ENCODE measurements at places on chromosomes 4 and X.
A peak's percentile ranks its signal among the peaks of the same experiment; 100 is the strongest.

DNA sequence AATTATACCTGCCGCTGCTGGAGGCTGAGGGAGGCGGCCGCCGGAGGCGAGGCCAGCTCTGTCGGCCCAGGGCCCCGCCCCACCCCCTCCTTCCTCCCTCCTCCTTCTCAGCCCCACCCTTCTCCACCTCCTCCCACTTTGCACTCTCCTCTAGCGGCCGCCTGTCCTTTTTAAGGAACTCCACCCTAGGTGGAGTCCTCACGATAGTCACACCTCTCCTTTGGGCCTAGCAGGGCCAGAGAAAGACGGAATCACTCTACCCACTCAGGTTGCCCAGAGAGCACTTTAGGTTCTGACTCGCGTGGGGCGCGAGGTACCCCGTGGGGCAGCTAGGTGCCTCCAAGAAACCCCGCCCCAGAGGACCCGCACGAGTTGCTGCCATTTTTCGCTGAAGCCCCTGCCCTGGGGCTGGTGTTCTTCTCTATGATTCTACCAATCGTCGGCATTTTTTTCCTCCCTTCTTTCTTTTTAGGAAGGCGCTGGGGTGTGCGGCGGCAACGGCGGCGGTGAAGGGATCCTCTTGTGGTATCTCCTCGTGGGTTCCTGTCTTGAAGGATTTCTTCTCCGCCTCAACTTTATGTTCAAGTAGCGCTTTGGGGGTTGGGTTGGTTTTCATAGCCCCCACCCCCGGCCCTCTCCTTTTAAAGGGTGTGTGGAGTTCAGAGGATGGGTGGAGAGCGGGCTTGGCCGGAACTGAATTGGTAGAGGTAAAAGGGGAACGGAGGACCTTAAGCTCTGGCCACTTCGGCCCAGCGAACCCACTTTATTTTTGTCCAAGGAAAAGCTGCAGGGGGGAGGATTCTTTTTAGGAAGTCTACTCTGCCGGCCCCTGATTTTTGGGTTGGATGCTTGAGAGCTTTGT lies at the start of gene KLF8:
TSS of gene KLF8 (plus strand) at position 136 of the 862 bp plus-strand sequence. CDS start 979 bp downstream, outside the sequence.
- peak; percentile 2 for DNase-seq

DNA sequence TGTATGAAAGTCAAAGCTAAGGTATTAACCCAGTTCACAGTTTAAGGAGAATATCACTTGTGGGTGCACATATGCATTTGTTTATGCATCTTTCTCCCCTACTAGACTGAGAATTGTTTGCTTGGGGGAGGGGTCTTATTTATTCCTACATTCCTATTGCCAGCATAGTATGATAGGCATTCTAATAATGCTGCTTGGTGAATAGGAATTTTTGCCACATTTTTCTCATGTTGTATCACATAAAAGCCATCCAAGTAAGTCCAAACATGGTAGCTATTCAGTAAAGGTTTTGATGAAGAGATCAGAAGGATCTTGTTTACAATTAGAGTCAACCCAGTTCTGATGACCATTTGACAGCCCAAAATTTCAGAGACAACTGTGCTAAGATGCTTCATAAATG lies 48.6 kb downstream of the ASB9 start:
- peak; percentile 50 for DNase-seq

DNA sequence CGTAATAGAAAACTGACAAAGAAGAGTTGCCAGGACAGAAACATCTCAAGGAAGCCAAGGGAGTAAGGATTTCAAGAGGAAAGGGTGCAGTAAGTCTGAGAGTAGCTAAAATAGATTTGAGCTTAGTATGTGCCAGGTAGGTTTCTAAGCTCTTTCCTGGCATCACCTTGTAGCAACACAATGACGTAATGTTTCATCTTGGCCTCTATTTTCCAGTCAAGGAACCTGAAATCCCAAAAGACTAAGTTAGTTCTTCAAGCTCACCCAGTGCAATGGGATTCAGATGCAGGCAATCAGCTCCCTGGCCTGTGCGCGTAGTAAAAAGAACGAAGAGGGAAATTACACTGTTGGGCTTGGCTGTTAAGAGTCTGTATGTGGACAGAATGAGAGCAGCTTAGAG lies 586.5 kb upstream of the TENM3 start:
- no peak for DNase-seq

DNA sequence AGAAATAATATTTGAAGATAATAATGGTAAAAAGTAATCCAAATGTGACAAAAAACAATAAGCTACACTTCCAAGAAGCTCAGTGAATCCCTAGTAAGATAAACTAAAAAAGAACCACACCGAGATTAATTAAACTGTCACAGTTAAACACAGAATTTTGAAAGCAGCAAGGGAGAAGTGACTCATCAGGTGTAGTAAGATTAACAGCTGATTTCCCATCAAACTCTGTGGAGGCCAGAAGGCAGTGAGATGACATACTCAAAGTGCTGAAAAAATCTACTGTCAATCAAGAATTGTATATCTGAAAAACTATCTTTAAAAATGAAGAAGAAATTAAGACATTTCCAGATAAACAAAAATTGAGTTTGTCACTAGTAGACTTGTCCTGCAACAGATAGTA lies 35.3 kb downstream of the STK32B start:
- no peak for DNase-seq

GRCh38 chr4:89136525-89136924 lies 25.2 kb downstream of the TIGD2 start:
- DNase-seq, result no peak

- peak; percentile 28 for DNase-seq
Observed at GRCh38 chr4:32847461-32847860, 2127.3 kb downstream of the PCDH7 start.

DNA sequence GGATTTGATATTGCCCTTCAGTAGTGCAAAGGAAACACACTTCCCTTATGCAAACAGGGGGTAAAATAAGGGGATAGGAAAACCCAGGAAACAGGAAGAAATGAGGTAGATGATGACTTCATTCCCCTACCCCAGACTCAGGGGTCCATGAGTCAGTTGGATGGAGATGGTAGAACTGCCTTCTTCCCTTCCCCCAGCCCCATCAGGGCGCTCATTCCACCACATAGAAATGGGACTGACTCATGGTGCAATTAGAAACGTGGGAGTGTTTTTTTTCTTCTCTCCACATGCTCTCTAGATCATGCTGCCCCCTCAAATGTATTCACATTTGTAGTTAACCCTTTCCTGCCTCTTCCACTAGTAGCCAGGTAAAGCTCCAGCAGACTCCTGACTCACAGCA lies 23.1 kb upstream of the ARMCX2 start:
- DNase-seq, result peak; percentile 56

- DNase-seq, result no peak
Observed at GRCh38 chr4:79163981-79164490, 161.8 kb downstream of the NAA11 start.

DNA sequence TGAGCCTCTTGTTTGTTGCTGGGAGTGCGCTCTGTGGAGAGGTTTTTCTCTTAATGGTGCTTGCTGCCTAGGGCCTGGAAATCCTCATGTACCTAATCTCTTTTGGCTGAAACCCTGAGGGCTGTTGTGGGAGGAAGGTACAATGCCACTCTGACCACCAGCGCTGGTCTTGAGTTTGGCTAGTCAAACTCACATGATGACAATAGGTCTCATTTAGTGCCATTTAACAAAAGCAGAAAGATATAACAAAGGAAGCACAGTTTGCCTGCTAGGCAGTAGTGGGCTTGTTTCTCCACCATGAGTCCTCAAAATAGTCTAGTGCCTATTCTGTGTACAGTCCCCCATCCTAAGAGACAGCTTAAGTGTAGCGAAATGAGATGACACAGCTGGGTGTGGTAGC lies 111.3 kb downstream of the TSPAN7 start:
- DNase-seq, result no peak

GRCh38 chr4:125321709-125322365 lies 7.1 kb downstream of the FAT4 start:
- no peak for DNase-seq

- no peak for DNase-seq
Observed at GRCh38 chr4:18751083-18751482, 729.5 kb upstream of the LCORL start.

DNA sequence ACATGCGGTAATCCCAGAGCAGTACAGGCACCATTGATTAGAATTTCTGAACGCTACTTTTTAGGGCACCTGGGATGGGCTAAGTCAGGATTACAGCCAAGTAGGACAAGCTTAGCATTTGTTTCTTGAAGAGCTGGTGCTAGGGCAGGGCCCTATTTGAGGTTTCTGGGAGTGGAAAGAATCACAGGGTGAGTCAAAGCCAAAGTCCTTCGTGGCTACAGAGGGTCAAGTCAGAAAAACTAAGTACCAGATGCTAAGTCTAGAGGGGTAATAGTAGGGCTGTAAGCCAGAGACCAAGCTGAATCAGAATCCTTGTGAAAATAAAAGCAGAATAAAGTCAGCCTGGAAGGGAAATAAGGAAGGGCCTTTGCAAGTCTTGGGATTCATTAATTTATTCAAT lies 448.6 kb downstream of the ZIC3 start:
- DNase-seq, result peak; percentile 3

- no peak for DNase-seq
Observed at GRCh38 chrX:135431886-135432285, 10.1 kb downstream of the SMIM10L2A start.

DNA sequence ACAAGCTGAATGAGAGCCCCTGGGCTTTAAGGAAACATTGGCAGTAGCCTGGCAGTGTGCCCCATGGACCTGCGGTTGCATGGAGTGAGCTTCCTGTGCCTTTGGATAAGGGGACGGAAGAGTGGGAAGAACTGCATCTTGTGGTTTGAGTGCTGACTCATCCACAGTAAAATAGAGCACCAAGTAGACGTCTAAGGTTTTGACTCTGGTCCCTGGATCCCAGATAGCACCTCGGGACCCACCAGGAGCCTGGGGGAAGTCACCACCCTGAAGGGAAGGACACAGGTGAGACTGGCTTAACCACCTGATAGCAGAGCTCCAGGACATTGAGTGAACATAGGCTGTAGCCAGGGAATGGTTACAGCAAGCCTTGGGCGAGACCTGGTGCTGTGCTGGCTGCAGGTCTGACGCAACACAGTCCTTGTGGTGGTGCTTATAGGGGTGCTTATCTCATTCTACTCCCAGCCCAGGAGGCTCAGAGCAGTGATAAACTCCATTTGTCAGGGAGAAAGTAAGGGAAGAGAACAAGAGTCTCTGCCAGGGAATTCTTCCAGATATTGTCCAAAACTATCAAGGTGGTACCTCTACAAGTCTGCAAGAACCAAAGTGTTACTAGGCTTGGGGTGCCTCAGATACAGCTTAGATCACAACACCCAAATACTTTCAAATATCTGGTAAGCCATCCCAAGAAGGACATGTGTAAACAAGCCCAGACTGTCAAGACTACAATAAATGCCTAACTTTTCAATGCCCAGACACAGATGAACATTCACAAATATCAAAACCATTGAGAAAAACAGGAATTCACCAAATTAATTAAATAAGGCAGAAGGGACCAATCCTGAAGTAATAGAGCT lies 123.6 kb upstream of the TET2 start:
- peak; percentile 50 for DNase-seq

DNA sequence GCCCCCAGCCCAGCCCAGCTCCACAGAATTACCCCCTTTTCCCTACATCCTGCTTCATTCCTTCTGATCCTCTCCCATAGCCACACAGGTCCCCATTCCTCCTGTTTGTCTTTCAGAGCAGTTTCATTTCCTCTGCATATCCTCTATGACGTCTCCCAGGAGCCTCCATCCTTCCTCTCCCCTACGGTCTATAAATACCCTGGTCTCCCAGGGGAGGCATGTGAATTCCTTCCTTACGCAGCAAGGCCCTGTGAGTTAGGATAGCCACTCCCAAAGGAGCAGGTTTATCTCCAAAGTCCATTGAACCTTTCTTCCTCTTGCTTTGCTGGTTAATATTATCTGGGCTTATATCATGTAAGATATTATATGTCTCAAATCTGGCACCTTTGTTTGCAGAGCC lies 8.4 kb upstream of the APLN start:
- no peak for DNase-seq

GRCh38 chr4:37561196-37561802 lies 124.9 kb downstream of the RELL1 start:
- DNase-seq, result no peak

DNA sequence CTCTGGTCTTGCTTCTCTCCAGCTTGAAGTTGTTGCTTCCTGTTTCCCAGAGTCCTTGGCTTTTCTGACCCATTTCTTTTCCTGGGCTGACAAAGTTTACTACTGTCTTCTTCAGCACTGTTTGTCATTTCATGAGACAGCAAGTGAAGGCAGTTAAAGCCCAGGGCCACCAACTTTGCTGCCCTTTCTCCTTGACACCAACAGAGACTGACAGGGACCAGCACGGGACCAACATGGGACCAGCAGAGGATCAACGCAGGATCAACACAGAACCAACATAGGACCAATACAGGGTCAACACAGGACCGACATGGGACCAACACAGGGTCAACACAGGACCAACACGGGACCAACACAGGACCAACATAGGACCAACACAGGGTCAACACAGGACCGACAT lies 34.9 kb downstream of the RNF212 start:
- DNase-seq, result no peak

DNA sequence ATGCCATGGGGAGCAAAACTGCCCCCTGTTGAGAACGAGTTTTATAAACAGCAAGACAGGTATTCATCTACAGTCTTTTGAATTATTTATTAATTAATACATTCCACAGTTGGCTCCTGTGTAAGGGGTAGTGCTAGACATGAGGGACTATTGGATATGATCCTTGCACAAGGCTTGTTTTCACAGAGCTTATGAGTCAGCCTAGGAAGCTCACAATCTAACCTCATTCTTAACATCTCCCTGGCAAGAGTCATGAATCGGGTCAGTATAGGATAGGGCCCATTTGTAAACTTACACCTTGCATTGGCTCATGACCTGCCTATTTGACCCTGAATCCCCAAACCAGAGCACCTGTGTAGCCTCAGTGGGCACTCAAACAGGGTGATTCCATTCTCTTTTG lies 209.1 kb upstream of the HCCS start:
- peak; percentile 27 for DNase-seq

DNA sequence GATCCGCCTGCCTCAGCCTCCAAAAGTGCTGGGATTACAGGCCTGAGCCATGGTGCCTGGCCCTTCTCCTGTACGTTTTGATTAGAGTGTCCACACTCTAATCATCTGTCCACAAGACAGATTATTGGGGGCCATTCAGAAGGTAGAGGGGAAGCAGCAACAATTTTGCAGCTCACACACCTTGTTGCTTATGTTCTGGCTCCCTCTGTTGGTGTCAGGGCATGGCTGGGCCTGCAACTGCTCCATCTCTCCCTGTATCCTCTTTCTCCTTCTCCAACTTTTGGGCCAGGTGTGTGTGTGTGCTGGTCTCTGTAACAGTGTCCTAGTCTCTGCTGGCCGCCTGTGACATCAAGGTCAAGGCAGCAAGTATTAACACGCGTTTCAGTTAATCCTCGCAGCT lies 125.5 kb upstream of the MBNL3 start:
- no peak for DNase-seq

GRCh38 chr4:130110770-130111169 lies 1014.8 kb downstream of the C4orf33 start:
- no peak for DNase-seq

DNA sequence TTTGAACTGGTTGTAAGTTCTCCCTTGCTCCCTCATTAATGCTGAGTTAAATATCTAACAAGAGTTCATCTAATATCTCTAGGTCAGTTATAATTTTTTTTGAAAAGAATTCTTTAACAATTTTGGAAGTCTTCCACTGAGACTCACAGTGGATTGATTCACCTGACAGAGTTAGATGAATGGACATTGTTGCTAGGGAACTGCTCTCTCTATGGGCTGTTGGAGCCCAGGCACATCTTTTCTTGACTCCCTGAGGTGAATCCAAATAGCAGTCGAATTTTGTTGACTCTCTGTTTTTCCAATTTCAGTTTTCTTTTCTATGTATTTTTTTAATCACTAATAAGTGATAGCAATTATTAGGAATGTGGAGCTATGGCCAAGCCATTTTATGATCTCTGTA lies 996.1 kb upstream of the PABPC4L start:
- no peak for DNase-seq

GRCh38 chr4:139514382-139515059 lies 41.5 kb downstream of the SETD7 start:
- DNase-seq, result no peak
